ENCODE measurements at places on chromosomes 5 and 9. TPM values are rescaled to one million over a fixed set of nuclear protein-coding genes. Genes with fewer than 3 reads are reported as not detected.

FOXD4 gene
- total RNA-seq: not detected

RASGEF1C gene
- total RNA-seq: 0.59 TPM

PRR16 gene
- total RNA-seq: 14.2 TPM

C9orf50 gene
- not detected for total RNA-seq

SLC34A3 gene
- total RNA-seq: not detected

SAPCD2 gene
- total RNA-seq: 0.22 TPM

MZB1 gene
- total RNA-seq: 0.70 TPM

AK1 gene
- total RNA-seq: 932 TPM

SOWAHA gene
- total RNA-seq: 0.13 TPM

PCDHGA8 gene
- 10.1 TPM for total RNA-seq

STPG3 gene
- 1.3 TPM for total RNA-seq

OR5C1 gene
- not detected for total RNA-seq

MSMP gene
- total RNA-seq: not detected

WNT8A gene
- total RNA-seq: not detected

FCN2 gene
- total RNA-seq: 0.30 TPM

GPR150 gene
- total RNA-seq: not detected

GHR gene
- total RNA-seq: 12.8 TPM

PLPPR1 gene
- total RNA-seq: not detected

DMRTA1 gene
- 0.97 TPM for total RNA-seq

IFNA16 gene
- not detected for total RNA-seq

MOB3B gene
- total RNA-seq: 1.5 TPM

LPAR1 gene
- 12.7 TPM for total RNA-seq

SLC6A3 gene
- total RNA-seq: not detected

CDH9 gene
- total RNA-seq: not detected

SLC4A9 gene
- total RNA-seq: not detected

KLF9 gene
- total RNA-seq: 50.9 TPM

ROPN1L gene
- total RNA-seq: not detected

GDNF gene
- total RNA-seq: not detected

SPATA31C1 gene
- not detected for total RNA-seq
